ENCODE measurements at places on chromosomes 11 and 22.
A peak's percentile ranks its signal among the peaks of the same experiment; 100 is the strongest.

- DNase-seq: no peak
These were observed 7.8 kb upstream of the VSTM5 start for GRCh38 chr11:93858121-93858775.

DNA sequence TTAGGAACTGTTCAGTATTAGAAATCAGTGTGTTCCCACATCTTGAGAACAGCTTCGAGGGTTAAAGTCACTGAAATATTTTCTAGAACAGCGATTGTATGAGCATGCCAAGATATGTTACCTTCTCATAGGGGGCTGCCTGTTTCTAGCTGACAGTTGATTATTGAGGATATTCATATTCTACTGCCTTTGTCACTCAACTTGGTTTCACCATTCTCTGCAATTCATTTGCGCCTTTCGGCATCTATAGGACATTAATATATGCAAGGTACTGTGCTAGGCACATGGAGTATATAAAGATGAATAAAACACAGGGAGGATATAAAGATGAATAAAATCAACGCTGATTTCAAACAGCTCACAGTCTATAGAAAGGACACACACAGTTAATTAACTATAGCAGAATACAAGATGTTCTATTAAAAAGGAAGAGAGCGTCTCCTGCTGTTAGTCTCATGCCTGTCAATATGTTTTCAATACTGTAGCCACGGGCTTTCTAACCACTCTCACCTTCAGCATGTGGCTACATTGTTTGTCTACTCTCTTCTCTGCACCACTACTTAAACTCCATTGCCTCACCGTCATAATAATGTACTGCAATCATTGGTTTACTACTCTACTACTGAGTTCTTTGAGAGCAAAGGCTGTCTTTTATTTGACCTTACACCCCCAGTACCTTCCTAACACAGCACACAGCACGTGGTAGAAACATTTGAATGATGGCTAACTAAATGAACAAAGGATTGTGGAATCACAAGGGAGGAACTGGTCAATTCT is 81.9 kb downstream of the RAB30 start:
- no peak for DNase-seq

GRCh38 chr11:64851831-64852351 is 7.4 kb upstream of the CDC42BPG start:
- no peak for DNase-seq

DNA sequence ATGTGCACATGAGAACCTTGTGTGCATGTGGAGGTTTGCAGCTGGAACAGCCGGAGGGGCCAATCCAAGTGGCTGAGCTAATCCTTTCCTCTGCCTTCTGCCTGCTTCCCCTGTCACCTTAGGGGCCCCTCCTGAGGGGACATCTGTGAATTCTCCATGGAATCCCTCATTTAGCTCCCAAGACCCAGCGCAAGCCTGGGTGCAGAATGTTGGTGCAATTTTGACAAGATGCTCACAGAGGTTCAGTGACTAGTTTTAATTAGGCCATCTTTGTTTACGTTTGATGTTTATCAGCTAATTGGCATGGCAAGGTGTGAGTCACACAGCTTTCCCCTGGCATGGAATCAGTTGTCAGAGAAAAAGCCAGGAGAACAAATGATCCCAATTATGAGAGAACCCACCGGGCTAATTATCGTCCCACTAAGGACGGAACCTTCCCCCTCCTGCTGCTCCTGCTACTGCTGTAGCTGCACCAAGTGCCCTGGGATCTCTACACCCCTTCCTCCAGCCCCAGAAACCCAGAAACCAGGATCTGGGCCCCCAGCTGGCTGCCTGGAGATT is 63.6 kb upstream of the PAX6 start:
- DNase-seq: peak; percentile 83

DNA sequence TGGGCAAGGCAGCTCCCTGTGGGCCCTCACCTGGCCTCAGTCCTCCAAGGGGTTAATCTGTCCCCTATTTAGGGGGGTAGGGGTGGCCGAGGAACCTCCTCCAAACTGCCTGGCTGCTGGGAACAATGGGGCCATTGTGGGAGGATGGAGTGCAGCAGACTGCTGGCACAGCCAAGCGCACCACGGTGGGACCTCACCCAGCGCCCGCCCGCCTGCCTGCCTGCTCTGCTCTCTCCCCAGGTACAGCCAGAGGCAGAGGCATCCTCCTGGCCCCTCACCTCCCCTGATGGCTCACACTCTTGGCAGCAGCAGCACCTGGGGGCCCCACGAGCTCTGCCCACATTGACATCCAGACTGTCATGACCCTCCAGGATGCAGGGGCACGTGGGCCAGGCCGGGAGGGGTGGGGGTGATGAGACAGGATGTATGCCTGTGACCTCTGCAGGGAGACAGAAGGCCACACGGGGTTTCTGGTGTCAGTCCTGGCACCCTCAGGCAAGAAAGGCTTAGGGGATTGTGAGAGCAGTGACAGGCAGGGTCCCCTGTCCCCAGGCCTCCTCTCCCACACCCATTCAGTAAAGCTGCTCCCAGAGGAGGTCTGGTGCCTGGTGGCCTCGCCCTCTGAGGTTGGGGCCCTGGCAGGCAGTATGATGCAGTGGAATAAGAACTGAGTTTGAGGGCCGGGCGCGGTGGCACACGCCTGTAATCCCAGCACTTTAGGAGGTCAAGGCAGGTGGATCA is 11.4 kb downstream of the BCL9L start:
- DNase-seq: peak; percentile 59

- DNase-seq: no peak
These were observed 22.8 kb downstream of the TREH start for GRCh38 chr11:118656563-118657165.

- DNase-seq: no peak
These were observed 207.1 kb upstream of the ARHGAP20 start for GRCh38 chr11:110919241-110919922.

GRCh38 chr11:121194731-121195596 is 93.9 kb downstream of the TECTA start:
- peak; percentile 50 for DNase-seq

DNA sequence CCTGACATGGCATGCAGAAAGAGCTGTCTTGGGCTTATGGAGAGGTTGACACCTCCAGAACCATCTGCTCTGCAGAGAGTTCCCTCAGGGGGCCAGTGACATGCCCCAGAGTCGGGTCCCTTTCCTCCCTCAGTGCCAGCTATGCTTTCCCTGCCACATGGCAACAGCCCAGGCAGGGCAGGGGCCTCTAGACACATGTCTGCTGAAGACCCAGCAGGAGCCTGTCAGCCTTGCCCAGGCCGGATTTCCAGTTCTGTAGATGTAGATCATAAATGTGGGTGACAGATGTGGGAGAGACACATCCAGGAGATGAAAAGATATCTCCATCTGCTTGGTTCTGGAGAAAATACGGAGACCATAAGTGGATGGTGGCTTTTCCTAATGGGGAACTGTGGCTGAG is 25.5 kb downstream of the NAV2 start:
- no peak for DNase-seq

- DNase-seq: peak; percentile 35
These were observed 736 bp downstream of the RDX start for GRCh38 chr11:110295531-110296225.

DNA sequence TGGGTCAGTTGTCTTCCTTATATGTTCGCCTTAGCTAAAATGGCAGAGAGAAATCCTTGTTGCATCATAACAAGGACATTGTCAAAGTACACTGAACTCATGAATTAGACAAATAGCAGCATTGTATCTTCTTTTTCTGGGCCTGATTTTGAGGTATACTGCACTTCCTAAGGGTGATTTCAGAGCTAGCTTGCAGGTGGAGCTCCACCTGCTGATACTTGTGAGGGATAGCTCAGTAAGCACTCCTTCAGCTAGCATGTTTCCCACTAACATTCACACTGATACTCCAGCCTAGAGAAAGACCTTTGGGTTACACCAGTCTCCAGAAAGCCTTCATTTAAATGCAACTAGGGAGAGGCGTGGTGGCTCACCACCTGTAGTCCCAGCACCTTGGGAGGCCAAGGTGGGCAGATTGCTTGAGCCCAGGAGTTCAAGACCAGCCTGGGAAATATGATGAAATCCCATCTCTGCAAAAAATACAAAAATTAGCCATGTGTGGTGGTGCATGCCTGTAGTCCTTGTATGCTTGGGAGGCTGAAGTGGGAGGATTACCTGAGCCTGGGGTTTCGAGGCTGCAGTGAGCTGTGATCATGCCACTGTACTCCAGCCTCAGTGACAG is 29.8 kb downstream of the JAM3 start:
- DNase-seq: peak; percentile 41

GRCh38 chr22:47178339-47178738 is 415.9 kb downstream of the TBC1D22A start:
- no peak for DNase-seq

DNA sequence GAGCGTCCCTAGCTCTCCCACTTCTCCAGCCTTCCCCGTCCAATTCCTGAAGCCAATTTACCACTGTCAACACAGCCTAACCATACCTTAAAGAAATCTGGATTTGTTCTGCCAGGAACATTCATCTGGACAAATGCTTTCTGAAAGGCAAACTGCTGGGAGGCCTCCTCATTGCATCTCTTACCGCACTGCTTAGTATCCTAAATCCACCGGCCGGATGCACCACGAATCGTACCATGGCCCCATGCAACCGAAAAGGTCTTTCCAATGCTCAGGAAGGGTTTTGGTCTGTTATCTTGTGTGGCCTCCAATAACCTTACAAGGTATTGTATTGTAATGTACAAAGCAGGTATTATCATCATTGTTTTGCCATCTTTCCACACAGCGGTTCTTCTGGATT is 57.6 kb downstream of the MYH9 start:
- no peak for DNase-seq

DNA sequence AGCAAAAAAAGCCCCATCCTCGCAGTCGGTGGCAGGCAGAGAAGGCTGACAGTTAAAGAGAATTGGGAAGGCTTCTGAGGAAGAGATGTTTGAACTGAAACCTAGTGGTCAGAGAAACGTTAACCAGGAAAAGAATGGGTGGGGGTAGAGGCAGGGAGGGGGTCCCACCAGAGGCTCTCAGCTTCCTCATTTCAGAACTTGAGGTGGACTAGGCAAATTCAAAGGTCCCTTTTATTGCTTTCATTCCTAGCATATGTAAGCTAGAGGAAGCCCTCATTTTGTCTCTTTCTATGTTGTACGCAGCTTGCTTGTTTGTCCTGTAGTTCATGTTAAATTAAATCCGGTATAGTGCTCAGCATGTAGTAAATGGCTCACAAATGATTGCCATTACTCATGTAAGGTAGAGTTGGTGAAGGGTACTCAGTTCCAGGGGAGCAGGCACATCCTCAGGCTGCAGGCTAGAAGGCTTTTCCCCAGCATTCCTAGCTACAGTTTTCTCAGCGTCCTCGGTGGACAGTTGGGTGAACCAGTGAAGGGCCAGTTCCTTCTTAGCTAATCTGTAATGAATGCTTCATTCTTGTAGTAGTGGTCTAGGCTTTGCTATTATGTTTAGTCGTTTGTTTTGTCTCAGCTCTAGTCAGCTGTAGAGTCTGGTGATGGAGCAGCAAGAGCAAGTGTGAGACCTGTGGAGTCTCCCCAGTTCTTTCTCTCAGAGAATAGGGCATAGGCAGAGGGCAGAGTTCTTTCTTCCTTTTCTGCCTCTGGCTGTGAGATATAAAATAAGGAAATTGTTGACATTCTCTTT is 58.6 kb downstream of the UVRAG start:
- no peak for DNase-seq

- no peak for DNase-seq
These were observed 1.9 kb downstream of the TPP1 start for GRCh38 chr11:6617315-6617781.

- DNase-seq: no peak
These were observed 77.4 kb upstream of the OR5AK2 start for GRCh38 chr11:56911312-56911711.

DNA sequence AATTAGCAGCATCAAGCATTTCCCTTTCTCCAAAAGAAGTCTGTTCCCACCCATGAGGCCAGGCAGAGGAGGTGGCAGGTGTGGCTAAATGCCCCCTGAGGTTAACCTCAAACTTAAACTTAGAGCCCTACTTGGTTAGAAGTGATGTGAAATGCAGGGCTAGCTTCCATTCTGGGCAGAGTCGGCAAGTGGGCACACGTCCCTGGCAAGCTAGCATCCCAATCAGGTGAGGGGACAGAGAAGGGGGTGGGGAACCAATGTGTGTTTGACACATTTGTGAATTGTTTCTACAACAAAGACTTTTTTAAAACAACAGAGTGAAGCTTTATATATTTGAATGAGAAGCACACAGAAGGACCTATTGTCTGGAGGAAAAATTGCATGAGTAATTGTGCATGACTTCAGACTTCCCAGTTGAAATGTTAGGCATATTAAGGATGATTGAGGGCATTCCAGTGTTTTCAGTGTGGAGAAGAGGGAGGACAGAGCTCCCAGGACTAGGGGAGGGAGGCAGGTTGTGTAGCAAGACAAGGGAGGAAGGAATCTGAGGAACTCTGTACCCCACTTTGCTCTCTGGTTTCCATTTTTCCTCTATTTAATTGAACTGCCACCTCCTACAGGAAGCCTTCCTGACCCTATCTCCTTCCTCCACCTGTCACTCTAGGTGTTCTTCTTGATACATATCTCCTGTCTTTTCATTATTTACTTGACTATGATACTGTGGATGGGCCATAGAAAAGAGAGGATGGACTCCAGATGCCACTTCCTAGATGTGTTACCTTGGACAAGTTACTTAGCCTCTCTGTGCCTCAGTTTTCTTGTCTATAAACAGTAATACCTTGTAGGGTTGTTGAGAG is 83.3 kb upstream of the PICALM start:
- no peak for DNase-seq

GRCh38 chr11:45025716-45026492 is 75.2 kb upstream of the TP53I11 start:
- peak; percentile 61 for DNase-seq

All from COR-L47 (cell line).